ENCODE measurements at places on chromosomes 16 and 17.

DNA sequence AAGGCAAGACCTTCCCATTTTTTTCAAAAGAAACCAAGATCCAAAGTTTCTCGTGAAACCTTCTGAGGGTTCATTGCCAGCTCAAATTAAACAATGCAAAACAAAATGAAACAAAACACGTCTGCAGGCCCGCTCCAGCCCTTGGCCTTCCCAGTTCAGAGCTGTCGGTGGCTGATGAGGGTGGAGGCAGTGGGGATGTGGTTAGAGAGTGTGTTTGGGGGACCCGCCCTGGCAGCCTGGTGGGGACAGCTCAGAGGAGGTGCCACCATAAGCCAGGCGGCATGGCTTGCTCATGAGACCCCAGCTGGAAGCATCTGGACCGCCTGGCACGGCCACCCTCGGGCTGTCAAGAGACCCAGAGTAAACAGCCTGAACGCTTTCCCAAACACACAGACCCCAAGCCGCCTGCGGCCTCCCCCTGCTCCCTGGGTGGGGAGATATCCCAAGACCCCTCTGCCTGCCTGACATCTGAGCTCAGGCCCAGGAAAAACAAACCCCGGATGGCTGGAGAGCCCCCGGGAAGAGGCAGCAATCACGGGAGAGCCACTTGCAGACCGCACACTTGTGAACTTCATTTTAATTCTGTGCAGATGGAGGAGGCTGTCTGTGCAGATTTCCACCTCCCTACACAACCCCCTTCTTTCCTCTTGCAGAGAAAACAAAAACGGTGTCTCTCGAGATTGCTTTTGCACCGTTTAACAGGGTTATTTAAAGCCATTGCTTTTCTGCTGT, 35.4 kb upstream of the LITAF start:
- DNase-seq, result no peak

GRCh38 chr17:45702666-45703266, 81.4 kb upstream of the CRHR1 start:
- peak; percentile 6 for DNase-seq

- no peak for DNase-seq
Measured at GRCh38 chr17:9971991-9972390, 66.9 kb upstream of the RCVRN start.

DNA sequence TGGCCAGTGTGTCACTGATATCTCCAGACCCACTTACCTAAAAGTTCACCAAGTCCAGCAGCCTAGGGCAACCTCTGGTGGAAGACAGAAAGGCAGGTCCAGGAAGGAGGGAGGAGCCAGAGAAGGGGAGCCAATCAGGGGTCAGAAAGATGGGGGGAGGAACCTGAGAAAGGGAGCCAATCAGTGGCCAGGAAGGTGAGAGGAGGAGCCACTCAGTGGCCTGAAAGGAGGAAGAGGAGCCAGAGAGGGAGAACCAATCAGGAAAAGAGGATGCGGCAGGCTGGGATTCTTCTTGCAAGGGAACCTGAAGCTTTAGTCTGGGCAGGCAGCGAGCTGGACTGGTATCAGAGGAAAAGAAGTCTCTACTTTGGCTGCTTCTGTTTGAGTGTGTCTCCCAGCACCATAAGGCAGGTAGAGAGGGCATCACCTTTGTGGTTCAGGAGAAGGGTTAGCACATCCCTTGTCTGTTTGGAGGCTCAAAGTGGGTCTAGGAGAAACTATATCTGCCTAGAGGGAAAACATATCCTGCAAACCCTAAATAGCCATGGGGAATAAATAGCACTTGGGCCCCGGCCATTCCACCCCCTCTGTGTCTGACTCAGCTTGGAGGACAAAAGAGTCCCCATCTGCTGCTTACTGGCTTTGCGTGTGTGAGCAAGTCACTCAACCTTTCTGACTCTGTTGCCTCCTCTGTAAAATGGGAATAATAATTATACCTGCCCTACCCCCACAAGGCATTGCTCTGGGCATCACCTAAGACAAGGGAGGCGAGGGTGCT, 43.4 kb upstream of the CRHR1 start:
- peak; percentile 11 for DNase-seq

DNA sequence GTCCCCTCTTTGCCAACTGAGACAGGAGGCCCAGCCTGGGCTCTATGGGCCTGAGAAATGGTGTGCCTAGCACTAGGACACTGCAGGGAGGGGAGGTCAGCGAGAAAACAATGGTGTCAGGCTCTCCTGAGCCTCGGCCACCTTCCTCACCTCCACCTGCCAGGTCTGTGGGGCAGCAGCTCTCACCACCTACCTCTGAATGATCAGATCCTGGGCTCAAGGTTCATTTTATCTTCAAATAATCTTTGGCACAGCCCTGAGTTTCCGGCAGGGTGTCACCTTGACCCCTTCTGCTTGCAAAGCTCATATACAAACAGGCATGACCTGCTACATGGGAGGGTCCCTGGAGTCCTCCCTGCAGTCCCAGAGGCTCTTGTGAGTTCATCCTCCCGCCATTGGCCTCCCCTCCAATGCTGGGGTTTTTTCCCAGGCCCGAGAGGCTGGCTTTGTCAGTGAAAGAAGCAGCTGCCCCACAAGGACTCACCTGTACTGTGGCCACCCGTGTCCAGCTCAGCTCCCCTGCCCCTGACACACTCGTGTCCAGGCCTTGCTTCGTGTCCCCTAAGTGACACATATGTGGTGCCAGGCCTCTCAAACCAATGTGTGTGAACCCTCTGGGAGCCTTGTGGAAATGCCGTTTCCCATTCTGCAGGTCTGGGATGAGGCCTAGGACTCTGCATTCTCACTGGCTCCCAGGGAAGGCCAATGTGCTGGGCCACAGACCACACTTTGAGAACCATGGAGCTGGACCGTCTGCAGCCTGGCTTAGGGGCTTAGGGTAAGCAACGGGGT, 176.8 kb upstream of the CIBAR2 start:
- no peak for DNase-seq

DNA sequence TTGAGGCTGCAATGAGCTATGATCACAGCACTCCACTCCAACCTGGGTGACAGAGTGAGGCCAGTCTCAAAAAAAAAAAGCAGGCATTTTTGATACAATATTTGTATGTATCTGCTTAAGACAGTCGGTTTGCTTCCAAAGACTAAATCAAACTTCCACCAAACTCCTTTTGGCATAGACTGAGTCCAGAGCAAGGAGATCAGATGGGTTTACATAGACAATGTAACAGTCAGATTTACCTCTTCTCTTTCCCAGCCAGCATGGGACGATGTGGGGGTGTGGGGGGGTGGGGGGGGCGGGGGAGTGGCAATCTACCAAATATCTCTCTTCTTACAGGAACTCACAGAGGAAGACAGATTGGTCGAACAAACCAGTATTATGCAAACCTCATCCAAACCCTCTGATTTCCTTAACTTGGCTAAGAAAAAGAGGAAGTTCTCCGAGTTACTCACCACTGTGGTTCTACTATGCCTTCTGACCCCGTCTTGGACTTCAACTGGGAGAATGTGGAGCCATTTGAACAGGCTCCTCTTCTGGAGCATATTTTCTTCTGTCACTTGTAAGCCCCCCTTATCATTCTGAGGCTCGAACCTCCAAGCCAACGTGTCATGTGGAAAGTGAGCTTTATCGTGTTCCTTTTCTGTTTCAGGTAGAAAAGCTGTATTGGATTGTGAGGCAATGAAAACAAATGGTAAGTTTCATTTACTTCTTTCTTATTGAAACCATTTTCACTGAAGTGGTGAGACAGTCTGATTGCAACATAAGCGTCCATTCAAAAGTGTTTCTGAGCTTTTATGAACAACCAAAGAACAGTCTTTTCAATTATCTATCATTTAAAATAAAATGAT, at the start of gene MILR1:
Gene MILR1, plus strand, starts transcription at position 451 of the 848 bp plus-strand sequence. Its CDS starts 54 bp downstream, at position 505.
- peak; percentile 20 for DNase-seq

DNA sequence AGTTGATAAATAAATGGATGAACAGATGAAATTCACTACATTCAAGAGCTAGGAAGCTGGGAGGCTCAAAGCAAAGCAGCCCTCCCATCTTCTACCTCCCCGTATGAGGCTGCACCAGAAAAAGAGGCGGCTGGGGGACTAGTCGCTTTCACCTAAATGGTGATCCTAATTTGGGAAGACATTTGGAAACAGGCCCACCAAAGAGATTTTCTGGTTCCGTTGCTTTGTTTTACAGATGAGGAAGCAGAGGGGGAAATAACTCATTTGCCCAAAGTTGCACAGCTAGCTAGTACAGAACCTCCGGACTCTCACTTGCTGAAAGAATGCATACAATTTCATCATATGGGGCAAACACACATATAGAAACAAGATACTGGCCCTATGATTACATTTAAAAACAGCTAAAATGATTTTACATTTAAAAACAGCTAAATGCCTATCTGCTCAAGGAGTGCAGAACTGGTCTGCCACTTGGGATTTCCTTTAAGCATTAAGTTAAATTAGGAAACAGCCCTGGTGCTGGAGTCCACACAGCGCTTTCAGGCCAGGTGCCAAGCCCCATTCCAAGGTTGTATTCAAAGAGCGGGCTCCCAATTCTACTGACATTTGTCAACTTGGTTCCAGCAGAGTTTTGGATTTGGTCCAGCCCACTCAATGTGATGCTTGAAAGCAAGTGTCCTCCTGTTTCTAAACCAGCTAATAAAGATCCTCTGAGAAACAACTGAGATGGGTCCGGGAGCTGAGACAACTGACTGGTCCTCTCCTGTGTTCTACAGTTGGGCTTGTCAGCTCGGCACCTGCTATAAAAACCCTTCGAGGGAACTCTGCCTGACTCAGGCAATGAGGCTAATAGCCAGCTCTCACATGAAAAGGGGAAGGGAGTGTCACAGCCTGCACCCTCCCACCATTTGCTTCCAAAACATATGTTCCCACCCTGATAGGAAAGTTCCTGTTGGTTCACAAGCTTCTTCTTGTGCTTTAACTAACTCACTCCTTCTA, 11.7 kb downstream of the ERN1 start:
- DNase-seq, result no peak

DNA sequence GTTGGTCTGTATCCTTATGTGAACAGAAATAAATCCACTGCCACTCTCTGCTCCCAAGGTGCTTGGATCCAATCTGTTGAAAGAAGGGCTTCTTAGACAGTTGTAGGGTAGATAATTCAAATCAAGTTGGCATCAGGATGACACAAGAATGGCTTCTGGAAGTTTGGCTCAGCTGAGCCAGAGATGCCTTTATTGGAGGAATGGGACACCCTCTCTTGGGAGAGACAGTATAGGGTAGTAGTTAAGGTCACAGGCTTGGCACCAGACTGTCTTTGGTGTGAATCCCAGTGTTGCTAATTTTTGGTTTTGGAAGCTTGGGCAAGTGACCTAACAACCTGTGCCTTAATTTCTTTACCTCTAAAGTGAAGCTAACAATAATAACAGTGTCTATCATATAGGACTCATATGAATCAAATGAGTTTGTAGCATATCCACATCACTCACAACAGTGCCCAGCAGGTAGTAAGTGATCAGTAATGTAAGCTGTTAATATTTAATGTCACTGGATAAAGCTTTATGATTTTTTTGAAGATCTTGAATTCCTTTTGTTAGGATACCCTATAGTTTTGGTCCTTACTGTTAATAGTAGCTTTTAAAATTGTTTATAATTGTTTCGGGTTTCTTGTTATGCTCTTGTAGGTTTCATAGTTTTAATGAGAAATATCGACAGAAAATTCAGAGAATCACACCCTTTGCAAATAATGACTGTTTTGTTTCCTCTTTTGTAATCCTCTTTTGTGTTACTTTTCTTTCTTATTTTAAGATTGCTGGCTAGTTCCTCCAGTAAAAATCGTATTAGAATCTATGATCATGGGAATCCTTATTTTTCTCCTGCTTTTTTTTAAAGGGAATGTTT, 19.1 kb downstream of the ZNRF1 start:
- no peak for DNase-seq

GRCh38 chr16:63223851-63224250, 1187.6 kb upstream of the CDH8 start:
- no peak for DNase-seq

- no peak for DNase-seq
Measured at GRCh38 chr17:6043405-6043804, 26.8 kb upstream of the WSCD1 start.

- DNase-seq, result no peak
Measured at GRCh38 chr16:50318796-50319578, 49.8 kb downstream of the BRD7 start.

DNA sequence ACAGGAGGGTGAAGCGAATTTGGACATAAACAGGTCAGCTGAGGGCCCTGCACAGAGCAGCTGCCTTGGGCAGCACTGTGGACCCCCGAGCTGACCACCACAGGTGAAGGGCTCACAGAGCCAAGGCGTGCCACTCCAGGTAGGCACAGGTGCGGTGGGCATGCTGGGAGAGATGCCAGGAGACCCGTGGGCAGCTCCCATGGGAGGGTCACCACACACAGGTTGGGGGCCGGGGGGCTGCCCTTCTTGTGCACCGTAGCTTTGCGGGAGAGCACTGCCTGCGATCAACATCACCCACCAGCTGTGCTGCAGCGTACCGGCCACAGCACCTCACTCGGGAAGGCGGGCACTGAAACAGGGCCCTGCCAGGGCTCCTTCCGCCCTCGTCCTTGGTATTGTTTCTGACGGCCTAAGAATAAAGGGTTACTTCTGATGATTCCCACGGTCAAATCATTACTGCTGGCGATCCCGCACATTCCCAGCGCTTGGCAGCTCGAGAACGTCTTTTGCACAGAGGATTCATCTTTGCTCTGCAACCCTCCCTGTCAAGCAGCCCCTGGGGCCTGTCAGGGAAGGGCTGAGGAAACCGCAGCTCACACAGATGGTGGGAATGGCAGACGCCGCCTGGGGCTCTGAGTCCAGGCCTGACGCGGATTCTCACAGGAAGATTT, 181.7 kb downstream of the BANP start:
- no peak for DNase-seq

DNA sequence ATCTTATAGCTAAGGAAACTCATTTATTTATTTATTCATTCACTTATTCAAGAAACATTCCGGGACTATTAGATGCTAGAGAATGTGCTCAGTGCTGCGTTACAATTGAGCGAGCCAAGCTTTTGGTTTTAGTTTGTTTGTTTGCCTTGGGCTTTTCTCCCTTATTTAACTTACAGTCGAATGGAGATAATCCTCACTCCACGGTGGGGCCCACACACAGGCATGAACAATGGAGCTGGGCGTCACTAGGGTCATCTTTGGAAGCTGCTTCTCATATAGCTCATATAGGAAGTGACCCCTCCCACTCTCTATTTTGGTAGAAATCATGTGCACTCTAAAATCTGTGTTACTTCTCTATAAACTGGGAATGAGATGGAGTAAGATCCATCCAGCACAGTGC, 210.0 kb downstream of the TMEM114 start:
- no peak for DNase-seq

- DNase-seq, result no peak
Measured at GRCh38 chr16:64858076-64858475, 263.8 kb downstream of the CDH11 start.

DNA sequence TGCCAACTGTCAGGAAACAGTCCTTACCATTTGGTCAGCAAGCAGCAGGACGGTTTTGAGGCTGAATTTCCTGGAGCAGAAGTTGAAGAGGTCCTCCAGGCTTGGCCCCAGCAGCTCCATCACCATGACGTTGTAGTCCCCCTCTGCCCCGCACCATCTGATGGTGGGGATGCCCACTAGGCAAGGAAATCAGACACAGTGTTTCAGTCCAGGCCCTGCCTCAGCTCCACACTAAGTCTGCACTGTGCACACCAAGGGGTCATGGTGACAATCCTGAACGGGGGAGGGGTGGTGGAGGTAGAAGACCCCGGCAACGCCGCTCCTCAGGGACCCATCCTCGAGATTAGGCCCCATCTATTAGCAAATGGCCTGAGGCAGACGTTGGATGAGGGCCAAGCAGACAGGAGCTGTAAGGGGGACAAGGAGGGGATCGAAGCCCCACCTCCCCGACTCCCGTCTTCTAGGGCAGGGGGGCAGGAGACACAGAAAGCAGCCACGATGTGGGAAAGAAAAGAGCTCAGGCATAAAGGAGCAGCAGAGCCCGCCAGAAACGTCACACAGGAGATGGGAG, 18.0 kb downstream of the CSNK1D start:
- no peak for DNase-seq

GRCh38 chr16:63625126-63625525, 1496.7 kb downstream of the CDH11 start:
- no peak for DNase-seq
